ENCODE measurements at places on chromosomes 7 and 10.

GRCh38 chr10:128958834-128959690 is 508.0 kb upstream of the MGMT start:
- no peaks in the 10 kb centered on the region for H3K4me1 ChIP-seq
- no peaks in the 10 kb centered on the region for H3K36me3 ChIP-seq
- H3K27me3 ChIP-seq: peaks cover 3% of the 10 kb centered on the region
- no peak overlapping the region for H3K4me3 ChIP-seq
- DNase-seq: no peak
- H3K27ac ChIP-seq: no peak overlapping the region

GRCh38 chr7:84188786-84189405 is 5.7 kb downstream of the SEMA3A start:
- no peaks in the 10 kb centered on the region for H3K27me3 ChIP-seq
- no peak for DNase-seq
- H3K27ac ChIP-seq: no peak overlapping the region
- no peaks in the 10 kb centered on the region for H3K36me3 ChIP-seq

DNA sequence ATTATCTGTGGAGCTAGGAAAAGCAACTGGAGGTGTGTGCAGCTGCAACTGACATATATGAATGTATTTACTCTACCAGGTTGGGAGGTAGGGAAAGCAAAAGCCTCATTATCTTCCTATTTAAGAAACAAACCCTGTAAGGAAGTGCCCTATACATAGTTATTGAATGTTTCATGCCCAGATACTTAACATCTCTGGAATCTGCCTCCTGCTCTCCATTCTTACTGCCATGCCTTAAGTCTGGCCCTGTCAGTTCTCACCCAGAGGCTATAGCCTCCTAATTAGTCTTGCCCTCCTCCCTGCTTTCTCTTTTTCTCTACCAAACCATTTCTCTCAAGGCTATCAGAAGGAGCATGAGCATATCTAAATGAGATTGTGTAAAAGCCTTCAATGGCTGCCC is 542.6 kb upstream of the LRRN3 start:
- no peaks in the 10 kb centered on the region for H3K27me3 ChIP-seq
- DNase-seq: no peak
- H3K4me1 ChIP-seq: no peaks in the 10 kb centered on the region
- no peak overlapping the region for H3K27ac ChIP-seq

- DNase-seq: no peak
- H3K4me3 ChIP-seq: no peak overlapping the region
- H3K4me1 ChIP-seq: peaks cover 10% of the 10 kb centered on the region
- H3K27ac ChIP-seq: peak overlapping the region; percentile 27
- no peaks in the 10 kb centered on the region for H3K36me3 ChIP-seq
These were observed 53.7 kb downstream of the SLC16A12 start for GRCh38 chr10:89481662-89482061.

DNA sequence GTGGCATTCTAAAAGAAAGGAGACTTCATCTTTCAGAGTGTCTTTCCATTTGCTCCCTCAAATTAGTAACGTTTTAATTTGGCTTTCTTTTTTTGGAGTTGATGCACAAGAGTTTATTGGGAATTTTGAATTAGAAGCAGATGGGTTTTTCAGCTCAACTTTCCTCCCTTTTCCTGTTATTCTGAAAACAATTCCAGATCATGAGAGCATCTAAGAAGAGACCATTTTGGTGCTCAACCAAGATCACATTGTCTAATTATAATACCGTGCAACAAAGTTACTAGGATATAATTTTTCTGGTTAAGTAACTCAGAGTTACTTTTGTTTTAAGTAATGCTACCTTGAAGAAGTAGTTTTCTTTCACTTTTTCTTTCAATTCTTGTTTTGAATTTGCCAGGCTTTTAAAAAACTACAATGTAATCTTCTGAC is 396.6 kb upstream of the KLF6 start:
- DNase-seq: no peak
- H3K4me3 ChIP-seq: no peak overlapping the region
- H3K27me3 ChIP-seq: no peaks in the 10 kb centered on the region
- no peaks in the 10 kb centered on the region for H3K4me1 ChIP-seq
- H3K27ac ChIP-seq: peak overlapping the region; percentile 62
- H3K36me3 ChIP-seq: no peaks in the 10 kb centered on the region

- no peak overlapping the region for H3K4me3 ChIP-seq
- no peak for DNase-seq
- no peak overlapping the region for H3K27ac ChIP-seq
- no peaks in the 10 kb centered on the region for H3K36me3 ChIP-seq
These were observed 169.5 kb downstream of the SNX13 start for GRCh38 chr7:17770710-17771375.
